EH (cell line): ENCODE measurements at places on chromosomes 5 and 9.

- DNase-seq = no peak
Observed at GRCh38 chr9:35852267-35852815, 17.9 kb downstream of the OR13J1 start.

DNA sequence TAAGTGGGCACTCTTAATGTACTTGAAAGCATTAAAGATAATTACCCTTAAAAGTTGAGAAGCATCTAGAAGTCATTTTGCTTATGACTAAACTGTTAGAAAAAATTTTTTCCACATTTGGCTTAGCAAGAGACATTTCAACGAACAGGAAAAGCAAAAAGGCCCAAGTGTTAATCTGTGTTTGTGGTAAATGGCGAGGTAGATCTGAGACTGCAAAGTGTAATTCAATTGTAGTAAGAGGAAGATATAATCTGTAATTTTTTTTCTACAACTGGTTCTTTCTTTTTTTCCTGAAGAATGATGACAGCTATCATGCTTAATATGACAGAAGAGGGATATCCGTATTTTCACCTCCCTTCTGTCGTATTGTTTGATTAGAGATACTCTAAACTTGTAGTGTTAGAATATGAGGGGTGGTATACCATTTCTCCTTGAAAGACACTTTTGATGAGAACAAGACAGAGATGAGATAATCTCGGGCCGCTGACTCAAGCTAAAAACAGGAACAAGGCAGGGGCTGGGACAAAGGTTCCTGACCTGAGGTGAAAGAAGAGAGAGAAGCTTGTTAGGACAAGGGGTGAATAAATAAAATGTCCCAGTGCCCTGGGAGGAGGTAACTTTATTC is 459.3 kb upstream of the ZNF608 start:
- no peak for DNase-seq

DNA sequence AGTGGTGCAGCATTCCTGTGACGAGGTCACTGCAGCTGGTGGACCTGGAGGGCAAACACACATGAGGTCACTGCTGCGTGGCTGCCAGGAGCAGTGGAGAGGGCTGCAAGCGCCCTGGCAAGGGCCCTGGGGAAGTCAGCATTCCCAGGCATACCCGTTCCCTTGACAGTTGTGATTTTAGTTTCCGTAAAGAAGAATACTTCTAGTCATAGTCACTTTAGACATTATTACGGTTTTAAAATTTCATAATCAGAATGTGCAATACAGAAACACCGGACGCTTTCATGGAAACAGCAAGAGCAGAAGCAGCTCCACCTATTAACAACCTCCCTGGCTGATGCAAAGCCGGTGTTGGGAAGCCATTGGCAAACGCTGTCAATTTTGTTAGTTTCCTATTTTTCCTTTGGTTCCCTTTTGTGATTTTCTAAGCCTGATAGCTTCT is 129.8 kb downstream of the GADD45G start:
- DNase-seq = no peak

DNA sequence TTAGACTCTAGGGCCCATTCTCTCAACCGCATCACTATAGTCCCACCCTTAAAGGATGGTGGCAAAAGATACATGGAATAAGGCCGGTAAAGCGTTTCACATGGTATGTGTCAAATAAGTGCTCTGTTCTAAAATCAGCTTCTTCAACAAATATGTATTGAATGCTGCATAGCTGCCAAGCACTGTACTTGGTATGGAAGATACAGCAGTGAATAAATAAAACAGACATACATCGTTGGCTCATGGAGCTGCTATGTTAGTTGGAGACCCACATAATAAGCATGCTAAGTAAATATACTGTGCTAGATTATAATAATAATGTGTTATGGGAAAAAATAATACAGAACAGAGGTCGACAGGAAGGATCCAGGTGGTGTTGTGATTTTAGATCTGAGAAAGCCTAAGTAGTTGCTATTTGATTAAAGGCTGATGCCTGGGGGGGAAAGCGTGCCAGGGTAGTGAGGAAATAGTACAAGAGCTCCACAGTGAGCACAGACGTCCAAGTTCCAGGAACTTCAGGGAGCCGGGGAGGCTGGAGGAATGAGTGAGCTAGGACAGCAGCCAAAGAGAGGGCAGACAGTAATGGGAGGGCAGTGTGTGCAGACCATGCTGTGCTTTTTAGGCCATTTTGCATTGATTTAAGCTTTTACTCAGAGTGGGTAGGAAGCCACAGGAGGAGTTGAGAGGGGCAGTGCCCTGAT is 93.7 kb downstream of the JAKMIP2 start:
- DNase-seq = peak; percentile 2

- no peak for DNase-seq
Observed at GRCh38 chr5:124034083-124034700, 522.2 kb downstream of the CSNK1G3 start.

GRCh38 chr5:29079771-29080170 is 2041.4 kb upstream of the CDH9 start:
- no peak for DNase-seq

DNA sequence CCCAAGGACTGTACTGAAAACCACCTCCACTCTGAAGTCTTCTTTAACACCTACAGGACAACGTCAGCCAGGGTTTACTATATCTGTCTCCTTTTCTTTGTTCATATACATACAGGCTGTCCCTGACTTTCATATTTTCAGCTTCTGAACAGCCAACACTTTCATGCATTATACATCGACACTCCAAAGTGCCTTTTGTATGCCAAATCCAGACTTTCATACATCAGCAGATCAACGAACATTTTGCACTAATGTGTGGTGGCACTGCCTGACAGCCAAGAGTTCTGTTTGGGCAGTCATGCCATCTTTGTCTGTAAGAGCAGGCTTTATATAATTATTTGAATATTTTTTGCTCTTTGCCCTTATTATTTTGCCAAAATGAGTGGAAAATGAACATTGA is 487.4 kb downstream of the CETN3 start:
- no peak for DNase-seq

DNA sequence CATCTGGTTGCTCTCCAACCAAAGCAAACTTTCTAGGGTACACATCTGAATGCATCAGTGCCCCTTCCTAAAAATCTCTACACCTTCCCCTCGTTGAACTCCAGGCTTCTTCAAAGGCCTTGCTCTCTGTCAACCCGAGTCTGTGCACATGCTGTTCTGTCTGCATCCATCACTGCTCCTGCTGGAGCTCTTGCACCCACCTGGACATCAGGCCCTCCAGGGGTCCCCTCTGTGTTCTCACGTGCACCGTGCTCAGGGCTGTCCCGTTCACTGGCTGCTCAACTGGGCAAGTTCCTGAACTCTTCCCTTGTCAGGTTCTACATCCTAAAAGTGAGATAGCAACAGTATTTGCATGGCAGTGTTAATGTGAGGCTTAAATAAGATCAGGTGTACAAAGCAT is 62.7 kb upstream of the ANGPTL2 start:
- DNase-seq = no peak

GRCh38 chr5:124053340-124053739 is 541.4 kb downstream of the CSNK1G3 start:
- DNase-seq = no peak

GRCh38 chr5:78751872-78752271 is 103.3 kb upstream of the LHFPL2 start:
- peak; percentile 59 for DNase-seq

GRCh38 chr5:73393611-73394489 is 54.7 kb downstream of the FOXD1 start:
- no peak for DNase-seq

- DNase-seq = no peak
Observed at GRCh38 chr5:148844433-148845280, 18.2 kb downstream of the ADRB2 start.

GRCh38 chr9:107874591-107875369 is 385.2 kb upstream of the KLF4 start:
- no peak for DNase-seq

GRCh38 chr9:101265261-101265660 is 119.5 kb downstream of the BAAT start:
- DNase-seq = no peak

DNA sequence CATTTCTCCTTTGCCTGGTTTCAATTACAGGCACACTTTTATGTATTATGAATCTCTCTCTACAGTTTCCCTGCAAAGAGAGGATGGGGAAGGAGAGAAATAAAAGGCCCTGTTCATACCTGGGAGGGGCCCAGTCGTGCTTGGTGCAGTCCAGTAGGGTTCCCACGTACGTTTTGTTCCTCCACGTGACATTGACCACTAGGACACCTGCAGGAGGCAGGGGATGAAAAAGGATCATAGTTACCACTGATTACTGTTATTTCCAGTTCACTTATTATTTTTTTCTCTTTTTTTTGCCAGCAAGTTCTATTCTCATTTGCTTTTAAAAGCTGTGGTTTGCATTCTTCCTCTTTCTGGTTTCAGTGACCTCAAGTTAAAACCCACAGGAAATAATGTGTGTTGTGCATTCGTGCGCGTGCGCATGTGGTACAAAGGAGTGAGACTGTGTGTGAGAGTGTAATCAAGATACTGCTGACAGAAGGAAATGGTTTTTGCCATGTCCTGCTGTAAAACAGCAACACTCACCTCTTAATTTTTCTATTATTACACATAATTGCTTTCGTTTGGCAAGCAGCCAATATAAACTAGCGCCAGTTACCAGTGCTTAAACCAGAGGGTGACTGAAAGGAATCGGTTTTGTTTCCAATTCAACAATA is 96.8 kb downstream of the ZNF608 start:
- peak; percentile 97 for DNase-seq

DNA sequence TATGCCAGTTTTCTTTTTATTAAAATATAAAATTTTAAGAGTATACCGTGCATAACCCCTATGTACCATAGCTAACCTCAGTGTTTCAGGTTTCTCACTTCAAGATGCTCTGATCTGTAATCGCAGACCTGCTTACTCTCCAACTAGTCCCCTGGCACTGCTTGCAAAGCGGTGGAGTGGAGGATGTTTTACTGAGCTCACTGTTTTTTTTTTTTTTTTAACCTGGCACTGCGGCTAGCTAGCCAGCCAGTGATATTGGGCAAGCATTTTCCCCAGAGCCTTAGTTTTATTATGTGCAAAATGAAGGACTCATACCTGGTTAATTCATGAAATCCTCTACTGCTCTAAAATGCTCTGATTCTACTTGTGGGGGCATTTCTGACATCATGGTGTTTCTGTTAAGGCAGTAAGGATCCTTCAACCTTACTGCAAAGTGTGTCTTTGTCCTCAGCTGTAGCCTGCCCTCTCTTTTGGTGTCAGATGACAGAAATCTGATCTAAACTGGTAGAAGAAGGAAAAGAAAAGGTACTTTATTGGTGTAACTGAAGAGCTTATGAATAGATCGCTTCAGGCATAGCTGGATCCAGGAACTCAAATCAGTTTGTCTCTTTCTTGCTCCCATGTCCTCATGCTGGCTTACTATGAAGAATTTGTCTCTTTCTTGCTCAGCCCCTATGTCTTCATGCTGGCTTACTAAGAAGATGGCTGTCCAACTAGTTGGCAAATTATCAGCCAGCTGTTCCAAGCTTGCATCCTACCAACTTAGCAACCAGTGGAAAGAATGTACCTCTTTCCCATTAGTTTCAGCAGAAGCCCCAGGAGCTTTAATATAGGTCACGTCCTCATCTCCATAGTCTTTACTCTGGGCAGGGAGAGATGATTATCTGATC is 59.8 kb downstream of the DOCK2 start:
- peak; percentile 51 for DNase-seq

GRCh38 chr9:136568288-136569081 is 22.6 kb upstream of the NOTCH1 start:
- DNase-seq = peak; percentile 13

- DNase-seq = peak; percentile 62
Observed at GRCh38 chr9:1005043-1005667, 28.7 kb downstream of the DMRT3 start.

GRCh38 chr5:81755320-81755719 is 4.4 kb upstream of the SSBP2 start:
- peak; percentile 94 for DNase-seq

DNA sequence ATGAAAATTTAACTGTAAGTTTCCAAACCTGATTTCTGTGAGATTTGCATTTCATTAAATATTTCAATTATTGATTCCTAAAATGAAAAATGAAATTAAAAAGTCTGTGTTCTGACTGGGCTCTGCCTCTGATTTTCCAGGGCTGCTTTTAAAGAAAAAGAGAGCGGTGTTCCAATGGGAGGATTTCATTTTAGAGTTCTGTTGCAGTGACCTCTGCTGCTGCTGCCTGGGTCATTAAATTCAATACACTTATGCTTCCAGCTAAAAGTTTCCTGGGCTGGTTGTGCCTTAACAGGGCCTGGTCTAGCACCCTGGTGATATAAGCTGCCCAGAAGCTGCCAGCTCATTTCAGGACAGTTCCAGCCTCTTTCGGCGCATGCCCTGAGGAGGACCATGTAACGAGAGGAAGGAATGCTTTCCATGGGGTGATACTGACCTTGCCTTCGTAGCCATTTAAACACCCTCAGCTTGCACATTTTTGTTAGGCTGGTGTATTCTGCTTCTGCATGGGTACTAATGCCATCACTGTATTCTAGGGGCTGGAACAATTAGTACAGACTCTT is 93.3 kb downstream of the TMEM174 start:
- DNase-seq = peak; percentile 62

DNA sequence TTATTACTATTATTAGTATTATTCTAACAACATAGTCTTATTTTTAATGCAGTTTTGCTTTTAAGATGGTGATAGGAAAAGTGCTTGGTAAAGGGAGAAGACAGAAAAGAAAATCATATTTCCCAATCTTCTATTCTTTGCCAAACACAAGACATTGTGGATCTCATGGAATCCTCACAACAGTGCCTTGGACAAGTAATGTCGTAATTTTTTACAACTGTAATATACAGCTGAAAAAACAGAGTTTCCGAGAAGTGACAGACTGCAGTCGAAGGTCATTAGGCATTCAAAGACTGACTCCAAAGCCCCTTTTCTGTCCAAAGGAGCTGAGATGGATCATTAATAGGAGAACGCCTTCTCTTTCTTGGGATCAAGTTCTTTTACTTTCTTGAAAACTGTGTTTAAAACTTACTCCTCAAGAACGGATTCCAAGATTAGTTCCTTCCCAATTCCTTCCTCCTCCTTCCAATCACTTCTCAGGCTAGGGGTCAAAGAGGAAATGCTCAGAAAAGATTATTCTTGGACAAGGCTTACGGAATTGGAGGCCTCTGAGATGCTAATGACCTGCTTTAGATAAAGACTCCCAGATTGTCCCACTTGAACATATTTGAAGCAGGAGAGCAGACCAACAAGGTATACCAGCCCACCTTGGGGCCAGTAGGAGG is 24.3 kb upstream of the TRIM32 start:
- peak; percentile 36 for DNase-seq
